Stimulated activated CD8-positive, alpha-beta memory T cell treated with anti-CD3 and anti-CD28 coated beads, Interleukin-2, amount 100 ng/mL, for 48 hours (primary cell): ENCODE measurements at places on chromosomes 5 and 9.

DNA sequence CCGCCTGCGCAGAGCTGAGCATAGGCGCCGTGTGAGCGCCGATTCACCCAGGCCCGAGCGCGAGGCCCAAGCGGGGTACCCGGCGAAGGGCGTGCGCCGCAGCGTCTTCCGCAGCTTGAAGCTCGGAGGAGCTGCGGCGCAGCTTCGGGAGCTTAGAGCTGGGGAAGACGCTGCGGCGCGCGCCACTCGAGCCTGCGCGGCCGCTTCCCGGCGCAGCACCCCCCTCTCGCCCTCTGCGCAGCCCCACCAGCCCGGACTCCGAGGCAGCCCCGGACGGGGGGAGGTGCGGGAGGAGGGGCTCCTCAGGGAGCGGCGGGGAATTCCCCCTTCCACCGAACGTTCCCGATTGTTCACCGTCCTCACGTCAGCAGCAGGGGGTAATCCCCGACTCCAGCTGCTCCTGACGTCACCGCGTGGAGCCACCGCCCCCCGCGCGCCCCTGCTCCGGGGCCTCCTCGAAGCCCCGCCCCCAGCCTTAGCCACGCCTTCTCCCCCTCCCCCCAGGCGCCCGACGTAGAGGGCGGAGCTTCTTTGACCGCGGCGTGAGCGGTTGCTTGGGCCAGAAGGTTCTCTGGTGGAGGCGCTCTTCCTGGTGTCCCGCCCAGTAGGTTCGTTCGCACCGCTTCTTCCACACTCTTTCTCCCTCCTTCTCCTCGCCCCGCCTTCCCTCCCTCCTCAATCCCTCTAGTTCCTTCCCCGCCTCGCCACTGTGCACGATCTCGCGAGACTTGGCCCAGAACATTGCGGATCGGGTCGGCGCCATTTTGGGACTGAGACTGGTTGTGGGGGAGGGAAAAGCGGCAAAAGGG lies at the start of gene GPBP1:
Gene GPBP1 (plus strand): TSS at position 741 of the 809 bp plus-strand sequence. CDS start 40,072 bp downstream, outside the sequence.
- DNase-seq = peak; percentile 94

DNA sequence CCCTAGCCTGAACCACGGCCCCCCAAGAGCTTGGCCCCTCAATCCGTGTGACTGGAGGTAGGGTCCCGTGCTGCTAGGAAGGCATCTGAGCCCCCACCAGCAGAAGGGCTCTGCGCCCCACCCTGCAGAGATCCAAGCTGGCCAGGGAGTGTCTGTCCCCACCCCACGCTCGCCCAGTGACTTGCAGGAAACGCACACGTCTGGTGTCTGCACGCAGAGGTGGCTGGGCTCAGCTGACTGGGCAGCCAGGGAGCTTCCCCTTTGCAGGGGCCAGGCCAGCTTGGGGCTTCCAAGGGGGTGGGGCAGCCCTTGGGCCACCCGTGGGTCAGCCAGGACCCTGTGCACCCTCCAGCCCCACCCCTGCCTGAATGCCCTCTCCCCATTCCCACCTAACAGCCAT lies 24.3 kb downstream of the NOTCH1 start:
- DNase-seq = no peak

- DNase-seq = no peak
Observed at GRCh38 chr5:88886252-88886651, 3.3 kb upstream of the MEF2C start.

- DNase-seq = peak; percentile 3
Observed at GRCh38 chr5:16178745-16179372, 732 bp downstream of the MARCHF11 start.

GRCh38 chr9:8633784-8634183 lies 834.2 kb upstream of the DMAC1 start:
- DNase-seq = no peak

GRCh38 chr5:639253-639530 lies 27.1 kb downstream of the CEP72 start:
- DNase-seq = no peak

DNA sequence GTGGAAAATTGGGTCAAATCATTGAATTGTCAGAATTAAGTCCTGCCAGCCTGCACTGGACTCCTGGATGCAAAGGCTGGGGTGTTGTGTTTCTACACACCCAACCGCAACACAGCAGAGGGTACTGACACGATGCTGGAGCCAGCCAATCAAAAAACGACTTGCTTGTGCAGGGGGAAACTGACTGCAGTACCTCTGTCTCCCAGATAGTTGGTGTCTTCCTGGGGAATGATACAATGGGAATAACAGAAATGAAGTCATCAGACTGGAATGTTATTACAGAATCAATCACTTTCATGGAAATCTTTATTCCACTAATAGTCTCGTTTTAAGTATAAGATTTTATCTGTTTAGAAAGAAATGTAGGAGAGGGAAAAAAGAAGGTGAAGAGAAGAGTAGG lies 330.3 kb downstream of the MLLT3 start:
- DNase-seq = no peak

DNA sequence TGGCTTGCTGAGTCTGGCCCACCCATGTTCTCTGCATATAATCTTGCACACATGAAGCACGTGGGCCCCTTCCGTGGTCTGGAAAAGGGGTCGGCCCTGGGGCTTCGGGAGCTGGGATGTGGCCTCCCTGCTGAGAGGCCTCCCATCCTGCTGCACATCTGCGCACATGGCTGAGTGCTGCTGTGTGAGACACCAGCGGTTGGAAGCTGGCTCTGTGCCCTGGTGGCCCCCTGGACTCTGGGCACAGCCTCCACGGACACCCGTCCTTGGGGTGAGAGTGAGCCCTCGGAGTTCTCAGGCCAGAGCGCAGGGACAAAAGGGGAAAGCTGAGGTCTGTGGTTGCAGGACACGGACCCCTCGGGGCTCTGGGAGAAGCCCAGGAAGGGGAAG lies 115.8 kb downstream of the RXRA start:
- DNase-seq = no peak

DNA sequence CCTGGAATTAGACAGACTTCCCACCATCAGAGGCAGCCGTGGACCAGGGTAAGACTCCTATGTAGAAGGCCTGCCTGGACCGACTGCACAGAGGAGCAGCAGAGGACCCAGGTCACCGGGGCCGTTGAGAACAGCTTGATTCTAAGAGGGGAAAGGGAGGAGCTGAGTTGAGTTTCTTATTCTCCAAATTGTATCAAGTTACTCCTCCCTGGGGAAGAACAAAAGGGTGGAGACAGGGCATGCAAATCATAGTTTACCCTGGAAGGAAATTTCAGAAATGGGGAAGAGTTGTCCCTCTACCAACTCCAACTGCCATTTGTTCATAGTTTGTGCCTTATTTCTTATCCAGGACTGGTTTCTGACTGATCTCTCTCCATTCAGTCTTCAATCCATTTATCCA lies 20.9 kb upstream of the SLC31A2 start:
- DNase-seq = no peak

GRCh38 chr5:34685485-34686165 lies 29.5 kb downstream of the RAI14 start:
- DNase-seq = no peak

DNA sequence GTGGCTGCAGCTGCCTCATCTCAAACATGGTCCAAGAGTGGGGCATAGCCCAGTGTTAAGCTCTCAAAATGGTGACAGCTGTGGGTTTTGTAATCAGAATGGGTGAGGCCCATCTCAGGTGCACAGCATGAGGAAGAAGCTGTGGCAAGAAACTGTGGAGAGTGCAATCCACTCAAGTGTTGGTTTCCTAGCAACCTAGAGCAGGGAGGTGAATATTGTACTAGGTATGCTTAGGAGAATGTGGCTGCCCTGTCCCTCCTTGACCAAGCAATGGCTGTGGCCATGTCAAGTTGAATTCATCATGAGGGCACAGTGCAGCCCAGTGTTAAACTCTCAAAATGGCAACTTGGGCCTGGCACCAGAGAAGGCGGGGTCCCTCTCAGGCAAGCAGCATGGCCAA lies 160.5 kb upstream of the KCNN2 start:
- no peak for DNase-seq

DNA sequence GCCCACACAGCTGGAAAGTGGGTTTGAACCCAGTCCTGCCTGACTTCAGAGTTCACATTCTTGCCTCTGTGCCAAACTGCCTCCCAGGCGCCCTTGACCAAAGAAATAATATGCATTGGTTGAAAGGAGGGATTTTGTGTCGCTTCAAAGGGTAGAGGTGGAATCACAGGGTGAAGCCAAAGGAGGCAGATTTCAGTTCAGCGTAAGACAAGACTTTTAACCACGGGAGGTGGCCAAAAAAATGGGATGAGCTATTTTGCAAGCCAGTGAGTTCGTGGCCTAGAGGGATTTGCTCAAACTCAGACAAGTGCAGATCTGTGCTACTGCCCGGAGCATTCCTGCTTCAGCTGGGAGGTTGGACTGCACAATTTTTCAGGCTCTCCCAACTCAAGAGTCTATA lies 57.6 kb upstream of the RANBP3L start:
- no peak for DNase-seq

- no peak for DNase-seq
Observed at GRCh38 chr5:95163079-95163478, 121.8 kb downstream of the MCTP1 start.

- no peak for DNase-seq
Observed at GRCh38 chr5:111935009-111935408, 178.0 kb upstream of the NREP start.

GRCh38 chr9:94772639-94773303 lies 46.3 kb downstream of the AOPEP start:
- DNase-seq = no peak

DNA sequence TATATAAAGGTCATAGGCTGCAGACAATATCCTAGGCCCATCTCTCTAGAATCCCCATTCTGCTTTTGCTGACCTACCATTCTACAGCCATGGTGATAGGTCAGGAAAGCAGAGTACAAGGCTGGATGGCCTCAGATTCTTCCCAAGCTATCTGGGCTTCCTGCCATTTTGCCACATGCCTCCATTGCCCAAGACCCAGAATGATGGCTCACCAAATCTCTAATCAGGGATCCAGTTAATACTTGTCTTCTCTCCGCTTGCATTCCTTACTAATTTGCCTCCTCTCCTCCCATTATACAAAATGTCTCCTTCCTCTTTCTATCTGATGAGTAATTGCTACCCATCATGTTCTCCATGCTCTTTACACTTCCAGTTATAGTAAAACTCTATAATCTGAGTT lies 22.7 kb upstream of the NDUFS4 start:
- no peak for DNase-seq

DNA sequence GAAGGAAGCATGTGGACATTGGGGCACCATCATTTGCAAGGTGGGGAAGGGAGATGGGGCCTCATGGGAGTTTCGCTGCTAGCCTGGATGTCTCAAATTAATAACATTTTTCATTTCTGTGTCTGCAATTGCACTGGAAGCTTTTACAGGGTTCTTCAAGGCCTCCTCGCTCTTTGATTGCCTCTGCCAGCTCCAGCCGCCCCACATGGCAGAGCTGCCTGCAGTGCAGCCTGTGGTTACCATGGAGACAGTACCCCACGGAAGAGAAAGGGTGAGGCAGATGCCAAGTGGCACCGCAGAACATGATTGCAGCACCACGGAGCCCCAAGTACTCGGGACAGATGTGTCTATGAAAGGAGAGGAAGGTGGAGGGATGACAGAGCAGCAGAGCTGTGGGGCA lies 25.4 kb downstream of the CTNND2 start:
- no peak for DNase-seq

GRCh38 chr5:167634432-167634831 lies 657.0 kb upstream of the WWC1 start:
- DNase-seq = no peak

DNA sequence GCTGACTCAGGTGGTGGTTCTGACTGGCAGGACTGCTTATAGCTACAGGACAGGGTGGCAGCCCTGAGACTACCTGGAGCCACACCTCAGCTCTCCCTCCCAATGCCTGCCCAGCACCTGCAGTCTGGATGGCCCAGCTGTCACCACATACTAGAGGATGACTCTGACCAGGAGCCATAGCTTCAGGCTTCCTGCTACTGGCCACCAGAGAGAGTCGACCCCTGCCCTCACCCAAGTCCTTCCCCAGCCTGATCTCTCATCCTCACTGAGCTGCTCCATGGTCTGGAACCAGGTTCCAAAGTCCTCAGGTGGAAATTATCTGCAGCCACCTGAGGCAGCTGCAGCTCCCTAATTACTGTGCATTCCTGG lies 25.6 kb upstream of the TDRD7 start:
- no peak for DNase-seq

- DNase-seq = no peak
Observed at GRCh38 chr5:175214152-175214551, 229.8 kb downstream of the DRD1 start.

DNA sequence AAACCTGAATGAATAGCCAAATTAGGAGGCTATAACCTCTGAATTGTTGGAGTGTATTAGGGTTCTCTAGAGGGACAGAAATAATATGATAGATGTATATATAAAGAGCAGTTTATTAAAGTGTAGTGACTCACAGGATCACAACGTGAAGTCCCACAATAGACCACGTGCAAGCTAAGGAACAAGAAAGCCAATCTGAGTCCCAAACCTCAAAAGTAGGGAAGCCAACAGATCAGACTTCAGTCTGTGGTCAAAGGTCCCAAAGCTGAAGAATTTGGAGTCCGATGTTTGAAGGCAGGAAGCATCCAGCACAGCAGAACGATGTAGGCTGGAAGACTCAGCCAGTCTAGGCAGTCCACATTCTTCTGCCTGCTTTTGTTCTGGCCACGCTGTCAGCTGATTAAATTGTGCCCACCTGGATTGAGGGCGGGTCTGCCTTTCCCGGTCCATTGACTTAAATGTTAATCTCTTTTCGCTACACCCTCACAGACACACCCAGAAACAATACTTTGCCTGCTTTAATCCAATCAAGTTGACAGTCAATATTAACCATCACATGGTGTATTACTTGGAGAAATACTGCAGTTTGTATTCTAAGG lies 550.6 kb downstream of the CDH10 start:
- DNase-seq = no peak

GRCh38 chr5:153081385-153081784 lies 409.1 kb upstream of the GRIA1 start:
- no peak for DNase-seq

GRCh38 chr9:107869111-107869510 lies 379.5 kb upstream of the KLF4 start:
- DNase-seq = no peak

DNA sequence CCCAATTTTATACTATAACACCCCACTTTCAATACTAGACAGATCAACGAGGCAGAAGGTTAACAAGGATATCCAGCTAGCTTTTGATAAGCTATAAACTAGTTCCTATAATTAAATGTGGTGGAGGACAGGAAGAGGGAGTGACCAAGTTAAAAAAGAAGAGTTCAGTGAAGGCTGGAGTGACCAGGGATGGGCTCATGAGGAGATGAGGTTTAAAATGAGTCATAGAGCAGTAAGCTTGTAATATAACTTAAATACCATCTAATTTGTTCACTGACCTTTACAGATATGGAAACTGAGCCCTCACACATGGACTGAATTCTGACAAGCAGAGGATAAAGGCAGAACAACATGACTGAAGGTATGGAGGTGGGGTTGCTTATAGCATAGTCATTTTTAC lies 284.5 kb downstream of the SPATA31D1 start:
- DNase-seq = no peak

- no peak for DNase-seq
Observed at GRCh38 chr9:134236001-134236421, 71.6 kb upstream of the RNU6ATAC start.

GRCh38 chr5:81300921-81301270 lies 491 bp upstream of the ZCCHC9 start:
- DNase-seq = no peak

- no peak for DNase-seq
Observed at GRCh38 chr5:112669328-112669963, 68.2 kb upstream of the APC start.
